ENCODE measurements at places on chromosomes 16 and 17. TPM values are rescaled to one million over a fixed set of nuclear protein-coding genes. Genes with fewer than 3 reads are reported as not detected.

Gene ASPHD1
- total RNA-seq: 13.0 TPM

Gene SLC5A10
- total RNA-seq: not detected

Gene CCDC154
- 1.4 TPM for total RNA-seq

Gene B9D1
- total RNA-seq: 28.0 TPM

Gene LIG3
- total RNA-seq: 36.4 TPM

Gene KRT40
- not detected for total RNA-seq

Gene RTN4RL1
- under 0.01 TPM for total RNA-seq

Gene SPNS2
- total RNA-seq: 1.1 TPM

Gene FMNL1
- 0.38 TPM for total RNA-seq

Gene SYCE1L
- not detected for total RNA-seq

Gene EMP2
- 10.7 TPM for total RNA-seq

Gene TBC1D3D
- total RNA-seq: not detected

Gene TNFRSF17
- total RNA-seq: not detected

All from regular cardiac myocyte (primary cell).